ENCODE measurements at places on chromosomes 2 and 18. TPM values are rescaled to one million over a fixed set of nuclear protein-coding genes. Genes with fewer than 3 reads are reported as not detected.

DNA sequence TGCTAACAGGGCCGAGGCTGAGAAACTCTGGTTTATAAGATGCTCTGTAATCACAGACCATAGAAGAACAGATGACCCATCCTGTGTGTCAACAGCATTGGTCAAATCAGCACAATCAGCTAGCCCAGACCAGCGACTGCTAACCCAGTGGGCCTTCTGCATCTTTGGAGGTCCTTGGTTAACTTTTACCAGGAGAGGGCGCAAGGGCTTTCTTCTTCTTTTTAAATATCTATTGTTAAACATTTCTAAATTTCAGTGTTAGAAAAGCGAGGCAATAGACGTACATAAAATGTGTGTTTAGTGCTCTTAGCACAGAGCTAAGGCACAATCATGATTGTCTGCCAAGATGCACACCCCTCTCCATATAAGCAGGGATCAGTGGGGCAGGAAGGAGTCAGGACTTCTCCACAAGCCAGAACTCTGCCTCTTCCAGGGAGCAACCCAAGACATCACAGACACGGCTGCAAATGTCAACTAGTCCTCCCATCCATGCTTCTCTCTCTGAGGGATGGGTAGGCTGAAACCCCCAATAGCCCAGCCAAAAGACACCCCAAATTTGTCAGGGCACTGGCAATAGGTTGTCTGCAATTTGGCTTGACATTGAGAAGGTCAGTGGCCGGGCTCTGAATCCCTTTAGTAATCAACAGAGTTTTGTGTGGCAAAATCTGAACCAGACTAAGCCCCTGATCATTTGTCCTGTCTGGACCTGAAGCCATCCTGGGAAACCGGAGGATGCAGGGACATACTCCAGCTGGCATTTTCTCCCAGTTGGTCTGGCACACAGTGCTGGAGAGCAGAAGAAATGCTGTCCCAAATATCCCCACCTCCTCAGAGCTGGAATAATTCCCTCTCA, 188.2 kb downstream of the BCL2 start:
- DNase-seq: peak; percentile 86

GRCh38 chr18:78683191-78684010, 296.2 kb upstream of the SALL3 start:
- no peak for DNase-seq

- peak; percentile 72 for DNase-seq
These were observed 12.0 kb upstream of the NTSR2 start for GRCh38 chr2:11681722-11682589.

- no peak for DNase-seq
These were observed 75.5 kb downstream of the NPAS2 start for GRCh38 chr2:100895402-100895801.

GRCh38 chr2:201021914-201022313, 49.6 kb downstream of the HYCC2 start:
- DNase-seq: no peak

ASB3 gene
- total RNA-seq: 30.5 TPM

DNA sequence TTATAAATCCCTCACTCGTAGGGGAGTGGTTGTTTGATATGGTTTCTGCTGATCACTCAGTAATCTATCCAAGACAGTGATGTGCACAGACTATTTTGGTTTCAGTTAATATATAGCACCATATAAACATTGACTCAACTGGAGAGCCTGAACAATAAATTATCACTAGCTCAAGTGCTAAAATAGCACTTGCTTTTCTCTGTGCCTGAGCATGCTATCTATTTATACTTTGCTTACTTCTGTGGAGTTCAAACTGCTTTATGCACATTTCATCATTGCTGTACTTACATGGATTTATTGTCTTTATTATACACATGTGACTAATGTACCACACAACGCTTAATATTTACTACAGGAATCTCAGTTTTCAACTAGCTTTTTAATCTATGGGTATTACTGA, 133.6 kb downstream of the BCL2 start:
- DNase-seq: no peak

- no peak for DNase-seq
These were observed 47.5 kb downstream of the SKA1 start for GRCh38 chr18:50422286-50422898.

DNA sequence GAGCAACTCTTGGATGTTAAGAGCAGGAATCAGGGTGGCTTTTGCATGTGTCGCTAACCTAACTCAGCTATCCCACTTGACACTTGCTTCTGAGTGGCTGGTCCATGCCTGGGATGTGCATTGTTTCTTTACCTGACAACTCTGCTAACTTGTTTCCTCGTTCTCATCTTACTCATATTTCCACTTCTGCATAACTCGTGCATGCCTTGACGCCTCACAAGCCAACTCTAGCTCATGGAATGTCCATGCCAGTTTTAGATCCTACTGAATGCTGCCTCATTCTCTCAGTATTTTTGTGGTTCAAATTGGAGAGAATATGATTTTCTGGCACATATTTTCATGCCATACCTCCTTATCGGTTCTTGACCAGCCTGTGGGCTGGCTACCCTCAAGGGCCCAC, 52.5 kb downstream of the CDCA7 start:
- DNase-seq: no peak

Data from GM23338 (cell line).